ENCODE measurements at places on chromosomes 2 and 18.

- no peak for DNase-seq
Observed at GRCh38 chr2:133414486-133415209, 153.6 kb downstream of the NCKAP5 start.

- DNase-seq: no peak
Observed at GRCh38 chr2:160753331-160753654, 259.7 kb upstream of the RBMS1 start.

DNA sequence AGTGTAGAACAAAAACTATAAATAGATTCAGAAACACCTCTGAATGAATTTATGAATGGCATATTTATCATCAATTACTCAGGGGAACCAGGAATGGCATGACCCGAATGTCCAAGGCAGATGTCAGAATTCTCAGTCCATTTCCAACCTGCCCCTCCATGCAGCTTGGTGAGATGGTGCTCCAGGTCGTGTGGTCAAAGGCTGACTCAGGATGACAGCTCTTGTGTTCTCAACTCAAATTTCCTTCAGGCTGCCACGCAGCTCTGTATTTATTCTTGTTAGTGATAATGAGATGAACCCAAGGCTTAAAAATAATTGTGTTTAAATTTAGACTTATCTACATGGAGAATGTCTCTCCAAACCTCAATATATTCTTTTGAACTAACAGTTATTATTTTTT is 146.9 kb downstream of the METTL4 start:
- no peak for DNase-seq

GRCh38 chr2:152387041-152387440 is 52.1 kb downstream of the FMNL2 start:
- DNase-seq: no peak

GRCh38 chr2:45000921-45001868 is 8.1 kb downstream of the SIX2 start:
- DNase-seq: no peak

GRCh38 chr2:128026448-128027277 is 1.2 kb downstream of the SAP130 start:
- DNase-seq: peak; percentile 1

- no peak for DNase-seq
Observed at GRCh38 chr18:67771271-67771670, 254.8 kb upstream of the DSEL start.

Data from stimulated activated CD4-positive, alpha-beta T cell treated with anti-CD3 and anti-CD28 coated beads, Interleukin-1b, Interleukin-23, amount 100 ng/mL, for 1 hour (primary cell).